ENCODE measurements at places on chromosomes 6 and 20.

- H3K36me3 ChIP-seq: no peaks in the 10 kb centered on the region
- peaks cover 5% of the 10 kb centered on the region for H3K27me3 ChIP-seq
- H3K4me1 ChIP-seq: no peaks in the 10 kb centered on the region
- H3K4me3 ChIP-seq: no peak overlapping the region
Measured at GRCh38 chr6:114087496-114087895, 116.5 kb upstream of the HDAC2 start.

- peaks cover 7% of the 10 kb centered on the region for H3K4me1 ChIP-seq
- no peaks in the 10 kb centered on the region for H3K36me3 ChIP-seq
- no peak overlapping the region for H3K4me3 ChIP-seq
- H3K27ac ChIP-seq: no peak overlapping the region
- no peak for DNase-seq
Measured at GRCh38 chr6:154933181-154933827, 61.8 kb upstream of the TIAM2 start.

DNA sequence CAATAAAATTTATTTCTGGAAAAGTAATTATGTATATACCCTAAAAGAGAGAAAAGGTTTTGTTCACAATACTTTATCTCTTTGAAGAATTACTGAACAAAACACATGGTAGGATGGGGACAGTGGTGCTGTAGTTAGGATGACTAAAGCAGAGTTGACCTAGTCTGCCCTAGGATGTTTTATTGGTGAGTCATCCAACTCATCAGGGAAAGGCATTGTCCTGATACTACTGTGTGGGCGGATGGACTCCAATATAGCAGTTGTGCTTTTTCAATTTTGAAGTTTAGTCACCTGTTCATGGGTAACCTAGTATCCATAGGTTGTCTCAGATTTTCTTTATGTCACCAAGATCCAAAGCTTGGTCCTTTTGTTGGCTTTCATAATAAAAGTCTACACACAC, 53.3 kb upstream of the EYS start:
- no peak for DNase-seq
- H3K27ac ChIP-seq: no peak overlapping the region
- H3K4me3 ChIP-seq: no peak overlapping the region
- H3K36me3 ChIP-seq: no peaks in the 10 kb centered on the region
- H3K27me3 ChIP-seq: no peaks in the 10 kb centered on the region

DNA sequence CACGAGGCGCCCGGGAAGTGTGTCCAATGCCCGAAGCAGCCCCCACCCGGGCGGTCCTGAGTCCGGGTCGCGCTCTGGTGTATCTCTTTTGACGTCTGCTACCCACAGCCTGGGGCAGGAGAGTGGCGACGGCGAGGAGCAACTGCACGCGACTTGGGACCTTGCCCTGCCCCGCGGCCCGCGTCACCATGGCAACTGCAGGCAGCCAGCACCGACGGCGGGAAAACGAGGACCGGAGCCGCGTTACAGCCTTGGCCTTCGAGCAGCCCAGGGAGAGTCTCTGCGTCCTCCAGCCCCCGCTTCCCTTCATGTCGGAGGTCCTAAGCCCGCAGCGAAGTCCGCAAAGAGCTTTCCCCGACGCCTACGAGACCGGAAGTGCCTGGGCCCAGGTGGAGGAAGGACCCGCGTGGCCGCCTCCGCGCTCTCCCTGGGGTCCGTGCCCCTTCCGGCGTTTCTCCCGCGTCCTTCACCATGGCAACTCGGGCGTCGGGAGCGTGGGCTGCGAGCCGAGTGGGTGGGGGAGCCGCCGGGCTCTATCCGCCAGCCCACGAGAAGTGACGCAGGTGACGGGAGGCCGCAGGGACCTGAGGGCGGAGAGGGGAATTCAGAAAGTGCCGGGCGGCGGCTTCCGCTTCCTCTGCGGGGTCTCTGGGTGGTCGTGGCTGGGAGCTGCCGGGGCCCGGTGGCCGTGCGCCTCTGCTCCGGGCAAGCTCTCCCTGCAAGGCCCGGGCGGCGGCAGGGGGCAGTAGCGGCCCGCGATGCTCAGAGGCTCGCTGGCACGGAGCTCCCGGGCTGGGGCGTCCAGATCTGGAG, 88.6 kb upstream of the TGM3 start:
- H3K27me3 ChIP-seq: peaks cover 27% of the 10 kb centered on the region
- H3K36me3 ChIP-seq: no peaks in the 10 kb centered on the region
- H3K27ac ChIP-seq: no peak overlapping the region
- peak; percentile 66 for DNase-seq

DNA sequence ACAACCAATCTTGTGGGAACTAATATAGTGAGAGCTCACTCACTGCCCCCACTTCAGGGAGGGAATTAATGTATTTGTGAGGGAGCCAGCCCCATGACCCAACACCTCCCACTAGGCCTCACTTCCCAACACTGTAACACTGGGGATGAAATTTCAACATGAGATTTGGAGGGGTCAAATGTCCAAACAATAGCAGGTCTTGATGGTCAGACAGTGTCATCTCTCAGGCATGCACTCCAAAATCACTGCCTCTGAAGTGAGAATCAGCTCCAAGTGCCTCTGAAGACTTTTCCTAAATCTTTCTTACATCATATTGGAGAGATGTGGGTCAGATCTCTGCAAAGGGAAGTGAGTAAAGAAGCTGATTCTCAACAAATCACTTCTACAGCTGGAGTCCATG, 13.8 kb upstream of the SAYSD1 start:
- DNase-seq: no peak
- H3K4me1 ChIP-seq: no peaks in the 10 kb centered on the region
- no peak overlapping the region for H3K4me3 ChIP-seq
- peaks cover 7% of the 10 kb centered on the region for H3K27me3 ChIP-seq
- no peak overlapping the region for H3K27ac ChIP-seq

GRCh38 chr20:23541330-23541729, 27.0 kb downstream of the CST9L start:
- no peaks in the 10 kb centered on the region for H3K36me3 ChIP-seq
- H3K4me1 ChIP-seq: no peaks in the 10 kb centered on the region
- DNase-seq: no peak
- no peak overlapping the region for H3K4me3 ChIP-seq

DNA sequence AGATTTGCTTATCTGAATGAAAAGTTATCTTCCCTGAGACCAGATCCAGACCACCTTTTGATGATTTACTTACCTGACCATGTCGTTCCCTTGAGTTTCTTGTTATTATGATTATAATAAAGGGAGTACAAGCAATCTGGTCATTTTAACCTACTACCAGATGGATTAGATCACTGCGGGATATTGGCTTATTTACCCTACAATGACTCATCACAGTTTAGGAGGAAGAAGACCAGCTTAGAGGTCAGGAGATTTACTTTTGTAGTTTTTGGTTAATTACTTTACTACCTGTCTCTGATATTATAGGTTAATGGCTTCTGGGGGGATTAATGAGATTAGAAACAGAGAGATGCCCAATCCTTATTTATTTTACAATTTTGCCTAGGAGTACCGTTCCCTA, 10.7 kb downstream of the PKIB start:
- H3K36me3 ChIP-seq: no peaks in the 10 kb centered on the region
- no peak overlapping the region for H3K27ac ChIP-seq
- no peak for DNase-seq
- H3K4me1 ChIP-seq: no peaks in the 10 kb centered on the region
- H3K4me3 ChIP-seq: no peak overlapping the region
- H3K27me3 ChIP-seq: peaks cover 6% of the 10 kb centered on the region

GRCh38 chr20:53036992-53037391, 64.8 kb downstream of the TSHZ2 start:
- no peak for DNase-seq
- peaks cover 13% of the 10 kb centered on the region for H3K4me1 ChIP-seq
- H3K27ac ChIP-seq: no peak overlapping the region
- no peaks in the 10 kb centered on the region for H3K36me3 ChIP-seq
- H3K27me3 ChIP-seq: no peaks in the 10 kb centered on the region
- H3K4me3 ChIP-seq: no peak overlapping the region

DNA sequence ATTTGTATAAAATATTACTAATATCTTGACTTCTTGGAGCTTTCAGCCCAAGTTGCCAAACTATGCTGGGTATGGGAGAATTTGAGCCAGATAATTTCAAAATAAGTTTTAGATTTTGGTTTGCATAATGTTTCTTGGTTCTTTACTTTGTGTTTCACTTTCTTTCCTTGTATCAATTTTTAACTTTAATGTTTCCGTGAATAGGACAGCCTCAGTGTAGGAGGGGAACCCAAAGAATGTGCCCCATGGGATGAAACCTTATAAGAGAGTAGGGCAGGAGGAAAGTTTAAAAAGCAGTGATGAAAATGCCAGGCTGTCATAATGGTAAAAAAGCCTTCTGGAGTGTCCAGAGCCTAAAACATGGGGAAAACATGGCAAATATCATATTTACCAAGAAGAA, 252.4 kb upstream of the IRAK1BP1 start:
- H3K4me1 ChIP-seq: no peaks in the 10 kb centered on the region
- H3K36me3 ChIP-seq: no peaks in the 10 kb centered on the region
- no peaks in the 10 kb centered on the region for H3K27me3 ChIP-seq
- no peak overlapping the region for H3K27ac ChIP-seq
- no peak overlapping the region for H3K4me3 ChIP-seq

- no peak for DNase-seq
- H3K36me3 ChIP-seq: no peaks in the 10 kb centered on the region
Measured at GRCh38 chr20:48276021-48276342, 490.7 kb upstream of the SULF2 start.

GRCh38 chr6:37688078-37688850, 9.4 kb downstream of the MDGA1 start:
- H3K36me3 ChIP-seq: peaks cover 4% of the 10 kb centered on the region
- no peak for DNase-seq
- no peak overlapping the region for H3K27ac ChIP-seq

DNA sequence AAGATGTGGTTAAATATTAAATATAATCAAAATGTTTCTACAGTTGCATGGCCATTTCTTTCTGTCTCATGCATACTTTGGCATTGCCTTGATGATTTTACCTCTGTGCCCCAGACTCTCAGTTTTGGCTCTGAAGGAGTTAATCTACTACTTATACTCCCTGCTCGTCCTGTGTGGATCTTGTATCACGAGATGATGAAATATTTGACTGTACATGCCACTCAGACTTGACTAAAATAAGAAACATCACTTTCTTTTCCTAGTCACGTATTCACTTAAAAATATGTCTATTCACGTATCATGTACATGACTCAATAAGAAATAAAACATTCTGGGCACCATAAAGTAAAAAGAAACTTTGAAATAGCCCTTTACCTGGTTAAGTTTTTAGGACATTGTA, 397.7 kb downstream of the RFPL4B start:
- H3K27ac ChIP-seq: no peak overlapping the region
- H3K27me3 ChIP-seq: no peaks in the 10 kb centered on the region
- no peak for DNase-seq
- no peaks in the 10 kb centered on the region for H3K36me3 ChIP-seq
- H3K4me3 ChIP-seq: no peak overlapping the region
- H3K4me1 ChIP-seq: no peaks in the 10 kb centered on the region

GRCh38 chr20:25541676-25542075, 43.7 kb downstream of the NINL start:
- H3K27me3 ChIP-seq: no peaks in the 10 kb centered on the region
- H3K36me3 ChIP-seq: no peaks in the 10 kb centered on the region
- H3K27ac ChIP-seq: no peak overlapping the region
- H3K4me3 ChIP-seq: no peak overlapping the region
- no peak for DNase-seq

GRCh38 chr6:128305228-128305627, 215.2 kb downstream of the PTPRK start:
- H3K4me1 ChIP-seq: no peaks in the 10 kb centered on the region
- no peak overlapping the region for H3K27ac ChIP-seq
- no peak for DNase-seq
- H3K36me3 ChIP-seq: no peaks in the 10 kb centered on the region
- H3K4me3 ChIP-seq: no peak overlapping the region

DNA sequence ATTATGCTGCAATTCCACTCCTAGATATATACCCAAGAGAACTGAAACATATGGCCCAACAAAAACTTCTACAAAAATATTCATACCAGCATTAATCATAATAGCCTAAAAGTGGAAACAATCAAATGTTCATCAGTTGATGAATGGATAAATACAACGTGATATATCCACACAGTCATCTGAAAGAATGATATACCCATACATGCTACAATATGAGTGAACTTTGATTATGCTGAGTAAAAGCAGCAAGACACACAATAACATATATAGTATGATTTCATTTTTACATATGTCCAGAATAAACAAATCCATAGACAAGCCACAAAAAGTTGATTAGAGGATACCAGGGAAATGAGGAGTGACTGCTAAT, 30.7 kb downstream of the CDK19 start:
- H3K4me1 ChIP-seq: peaks cover 39% of the 10 kb centered on the region
- no peaks in the 10 kb centered on the region for H3K27me3 ChIP-seq
- peaks cover 23% of the 10 kb centered on the region for H3K36me3 ChIP-seq

DNA sequence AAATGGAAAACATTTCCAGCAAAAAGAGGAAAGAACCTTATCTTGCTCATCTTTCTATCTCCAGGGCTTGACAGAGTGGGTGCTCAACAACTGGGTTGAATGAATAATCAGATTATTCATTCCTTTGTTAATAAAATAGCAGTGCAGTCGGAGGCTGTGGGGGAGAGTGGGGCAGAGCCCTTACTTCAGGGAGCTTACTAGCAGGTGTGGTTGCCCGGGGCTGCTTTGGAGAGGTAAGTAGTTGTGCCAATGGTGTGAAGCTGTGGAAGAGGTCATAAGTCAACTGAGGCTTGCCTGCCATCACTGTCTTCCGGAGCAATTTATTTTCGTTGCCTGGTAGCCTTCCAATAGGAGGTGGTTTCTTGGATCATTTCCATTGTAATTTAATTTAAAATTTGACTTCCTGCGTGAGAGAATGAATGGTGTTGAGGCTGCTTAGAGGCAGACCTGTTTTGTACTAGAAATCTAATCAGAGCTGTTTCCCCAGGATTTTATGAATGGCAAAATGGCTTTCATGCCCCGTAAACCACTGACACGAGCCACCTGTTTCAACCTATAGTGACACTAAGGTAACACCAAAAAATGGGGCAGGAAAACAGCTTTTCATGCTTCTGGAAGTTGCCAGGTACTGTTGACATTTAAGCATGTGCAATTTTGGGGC, 51.4 kb downstream of the ZDHHC14 start:
- DNase-seq: no peak
- H3K4me3 ChIP-seq: no peak overlapping the region
- no peak overlapping the region for H3K27ac ChIP-seq
- H3K36me3 ChIP-seq: no peaks in the 10 kb centered on the region

GRCh38 chr6:903761-904160, 210.8 kb upstream of the EXOC2 start:
- H3K27me3 ChIP-seq: peaks cover 4% of the 10 kb centered on the region
- no peak overlapping the region for H3K4me3 ChIP-seq
- no peaks in the 10 kb centered on the region for H3K36me3 ChIP-seq
- no peaks in the 10 kb centered on the region for H3K4me1 ChIP-seq
- H3K27ac ChIP-seq: no peak overlapping the region
- no peak for DNase-seq

DNA sequence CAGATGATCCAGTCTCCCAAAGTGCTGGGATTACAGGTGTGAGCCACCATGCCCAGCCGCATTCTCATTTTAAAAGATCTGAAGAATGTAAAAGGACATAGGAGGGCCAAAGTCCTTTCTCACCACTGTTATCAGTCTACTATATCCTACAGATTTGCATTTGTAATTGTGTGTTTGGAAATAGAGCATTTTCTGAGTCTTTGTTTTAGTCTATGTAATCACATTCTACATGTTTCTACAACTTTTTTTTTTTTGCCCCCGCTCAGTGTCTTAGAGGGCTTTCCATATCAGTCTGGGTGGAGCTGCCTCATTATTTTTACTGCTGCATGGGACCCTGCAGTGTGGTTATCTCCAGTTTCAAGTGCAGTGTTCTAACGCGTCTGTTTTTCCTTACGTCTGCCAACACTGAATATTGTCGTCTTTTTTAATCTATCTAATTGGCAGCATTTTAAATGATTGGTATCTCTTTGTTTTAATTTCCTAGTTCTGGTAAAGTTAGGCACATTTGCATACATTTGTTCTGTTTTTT, 7.8 kb downstream of the CUL9 start:
- H3K27ac ChIP-seq: no peak overlapping the region
- H3K4me1 ChIP-seq: peaks cover 18% of the 10 kb centered on the region
- H3K27me3 ChIP-seq: no peaks in the 10 kb centered on the region
- no peak for DNase-seq
- H3K36me3 ChIP-seq: peaks cover 55% of the 10 kb centered on the region
